ENCODE measurements at places on chromosomes 4 and X. TPM values are rescaled to one million over a fixed set of nuclear protein-coding genes. Genes with fewer than 3 reads are reported as not detected.

DNA sequence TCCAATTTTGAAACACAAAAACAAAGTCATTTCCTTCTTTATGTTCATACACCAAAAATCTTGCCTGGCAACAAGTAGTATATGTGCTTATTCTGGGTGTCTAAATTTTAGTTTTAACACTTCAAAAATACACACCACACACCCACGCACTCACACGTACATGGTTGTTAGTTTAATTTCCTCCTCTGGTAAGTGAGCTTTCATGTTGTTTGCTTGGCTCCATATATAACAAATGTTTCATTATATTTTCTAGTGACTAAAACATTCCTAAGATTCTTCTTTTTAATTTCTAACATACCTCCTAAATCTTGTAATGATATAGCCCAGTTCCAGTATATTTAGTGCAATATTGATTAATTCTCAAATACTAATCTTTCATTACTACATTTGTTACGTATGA is 80.9 kb downstream of the PRDM5 start:
- no peak for DNase-seq

DNA sequence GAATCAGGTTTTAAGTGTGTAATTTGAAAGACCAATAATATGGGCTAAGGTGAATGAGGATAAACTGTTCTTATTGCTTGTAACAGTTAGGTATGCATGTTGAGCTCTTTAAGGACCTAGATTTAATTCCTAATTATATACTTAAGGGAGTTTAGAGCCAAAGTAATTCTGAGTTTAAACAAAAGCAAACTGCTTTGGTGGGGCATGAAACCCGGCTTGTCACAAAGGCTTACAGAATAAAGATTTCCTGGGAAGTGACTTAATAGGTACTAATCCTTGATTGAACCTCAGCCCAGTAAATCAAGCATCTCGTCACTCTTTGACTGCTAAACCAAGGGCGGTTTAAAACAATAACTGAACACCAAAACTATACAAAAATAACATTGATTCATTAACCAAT is 1324.2 kb downstream of the RPA4 start:
- no peak for DNase-seq

The DUSP21 gene
- polyA plus RNA-seq: not detected

The COL4A6 gene
- polyA plus RNA-seq: 18.6 TPM

The CXCL6 gene
- not detected for polyA plus RNA-seq

The IL15 gene
- polyA plus RNA-seq: 1.5 TPM

GRCh38 chrX:29478336-29479069 is 736.9 kb upstream of the MAGEB2 start:
- DNase-seq: no peak

- no peak for DNase-seq
Observed at GRCh38 chrX:19181345-19181744, 59.1 kb upstream of the ADGRG2 start.

The XAGE1A gene
- polyA plus RNA-seq: not detected

GRCh38 chr4:27836523-27836922 is 975.9 kb downstream of the STIM2 start:
- no peak for DNase-seq

DNA sequence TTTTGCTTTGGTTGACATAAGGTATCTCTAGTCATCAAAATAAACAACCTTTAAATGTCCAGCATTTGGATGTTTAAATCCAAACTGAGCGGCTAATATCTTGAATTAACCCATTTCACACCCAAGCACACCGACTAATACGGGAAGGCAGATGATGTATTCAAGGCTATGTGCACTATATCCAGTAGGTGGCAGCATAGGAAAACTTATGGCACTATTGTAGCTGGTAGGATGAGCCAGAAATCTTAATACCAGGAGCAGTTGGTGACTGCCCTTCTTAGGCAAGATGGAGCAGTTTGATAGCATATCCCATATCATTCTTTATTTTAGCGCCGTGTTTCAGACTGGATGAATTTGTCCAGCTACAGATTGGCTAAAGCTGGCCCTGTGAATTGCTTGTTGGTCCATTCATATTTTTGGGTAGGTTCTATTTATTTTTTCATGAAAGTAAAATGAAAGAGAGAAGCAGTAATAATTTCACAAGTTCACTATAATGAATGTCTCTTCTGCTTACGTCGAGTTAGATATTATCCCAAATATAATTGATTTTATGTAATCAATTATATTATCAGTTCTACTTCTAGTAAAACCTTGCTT is 24.4 kb downstream of the UCHL1 start:
- DNase-seq: peak; percentile 83

DNA sequence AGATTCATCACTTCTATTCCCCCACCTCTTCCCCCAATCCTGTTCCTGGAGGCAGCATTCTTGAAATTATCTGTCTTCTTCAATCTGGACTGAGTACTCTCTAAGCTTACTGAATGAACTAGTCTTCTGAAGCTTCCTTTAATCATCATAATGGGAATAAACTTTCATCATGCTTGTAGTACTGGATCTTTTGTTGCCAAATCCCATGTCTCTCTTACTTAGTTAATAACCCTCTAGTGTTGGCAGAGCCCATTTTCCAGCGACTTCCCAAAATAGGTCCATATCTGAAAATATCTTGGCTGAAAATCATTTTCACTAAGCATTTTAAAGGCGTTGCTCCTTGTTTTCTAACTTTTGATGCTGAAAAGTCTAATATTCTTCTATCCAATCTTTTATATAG is 39.6 kb downstream of the RPS6KA3 start:
- no peak for DNase-seq

DNA sequence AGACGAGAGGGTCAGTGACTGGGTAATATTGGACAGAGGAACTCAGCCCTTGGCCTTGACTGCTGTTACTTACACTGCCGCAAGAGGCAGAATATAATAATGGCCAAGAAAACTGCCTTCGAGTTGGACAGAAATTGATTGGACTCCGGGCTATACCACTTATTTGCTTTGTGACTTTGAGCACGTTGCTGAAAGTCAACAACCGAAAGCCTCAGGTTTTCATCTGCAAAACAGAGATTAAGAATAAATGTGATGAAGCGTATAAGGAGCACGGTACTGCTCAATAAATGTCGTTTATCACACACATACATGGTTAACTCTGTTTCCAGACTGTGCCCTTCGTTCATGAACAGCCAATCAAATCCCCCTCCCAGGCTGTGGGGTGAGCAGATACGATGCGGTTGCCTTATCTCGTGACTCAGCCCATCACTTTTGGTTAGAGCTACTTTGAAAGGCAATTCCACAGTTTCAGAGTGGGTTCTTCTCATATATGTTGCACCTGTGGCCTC is 91.6 kb downstream of the TSPAN7 start:
- DNase-seq: no peak

The ALB gene
- polyA plus RNA-seq: 3.3 TPM

DNA sequence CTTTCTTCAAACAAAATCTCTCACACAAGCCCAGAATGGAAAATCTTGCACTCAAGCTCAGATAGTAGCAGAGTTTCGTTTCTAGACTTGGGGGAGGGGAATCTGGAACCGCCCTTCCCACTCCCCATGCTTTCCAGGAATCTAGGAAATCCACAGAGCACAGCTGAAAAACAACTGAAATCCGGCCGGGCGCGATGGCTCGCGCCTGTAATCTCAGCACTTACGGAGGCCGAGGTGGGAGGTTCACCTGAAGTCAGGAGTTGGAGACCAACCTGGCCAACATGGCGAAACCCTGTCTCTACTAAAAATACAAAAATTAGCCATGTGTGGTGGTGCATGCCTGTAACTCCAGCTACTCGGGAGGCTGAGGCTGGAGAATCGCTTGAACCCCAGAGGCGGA is 127.3 kb upstream of the SLC34A2 start:
- DNase-seq: no peak

The RBM46 gene
- polyA plus RNA-seq: not detected

The PTCHD1 gene
- 0.64 TPM for polyA plus RNA-seq

DNA sequence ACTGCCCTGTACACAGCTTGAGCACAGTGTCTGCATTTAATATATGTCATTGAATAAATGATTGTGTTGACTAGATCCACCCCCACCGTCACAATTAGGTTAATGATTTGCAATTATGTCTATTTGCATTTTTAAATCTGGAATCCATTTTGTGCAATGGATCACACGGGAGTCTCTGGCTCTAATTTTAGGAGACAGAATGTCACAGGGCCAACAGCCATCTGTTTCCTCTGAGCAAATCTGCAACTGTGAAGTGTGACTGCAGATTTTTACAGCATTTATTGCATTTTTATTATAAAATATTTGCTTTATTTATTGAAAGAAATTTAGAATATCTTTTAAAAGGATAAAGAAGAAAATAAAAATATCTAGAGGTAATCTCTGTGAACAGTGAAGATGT is 316.8 kb downstream of the HS3ST1 start:
- DNase-seq: no peak

DNA sequence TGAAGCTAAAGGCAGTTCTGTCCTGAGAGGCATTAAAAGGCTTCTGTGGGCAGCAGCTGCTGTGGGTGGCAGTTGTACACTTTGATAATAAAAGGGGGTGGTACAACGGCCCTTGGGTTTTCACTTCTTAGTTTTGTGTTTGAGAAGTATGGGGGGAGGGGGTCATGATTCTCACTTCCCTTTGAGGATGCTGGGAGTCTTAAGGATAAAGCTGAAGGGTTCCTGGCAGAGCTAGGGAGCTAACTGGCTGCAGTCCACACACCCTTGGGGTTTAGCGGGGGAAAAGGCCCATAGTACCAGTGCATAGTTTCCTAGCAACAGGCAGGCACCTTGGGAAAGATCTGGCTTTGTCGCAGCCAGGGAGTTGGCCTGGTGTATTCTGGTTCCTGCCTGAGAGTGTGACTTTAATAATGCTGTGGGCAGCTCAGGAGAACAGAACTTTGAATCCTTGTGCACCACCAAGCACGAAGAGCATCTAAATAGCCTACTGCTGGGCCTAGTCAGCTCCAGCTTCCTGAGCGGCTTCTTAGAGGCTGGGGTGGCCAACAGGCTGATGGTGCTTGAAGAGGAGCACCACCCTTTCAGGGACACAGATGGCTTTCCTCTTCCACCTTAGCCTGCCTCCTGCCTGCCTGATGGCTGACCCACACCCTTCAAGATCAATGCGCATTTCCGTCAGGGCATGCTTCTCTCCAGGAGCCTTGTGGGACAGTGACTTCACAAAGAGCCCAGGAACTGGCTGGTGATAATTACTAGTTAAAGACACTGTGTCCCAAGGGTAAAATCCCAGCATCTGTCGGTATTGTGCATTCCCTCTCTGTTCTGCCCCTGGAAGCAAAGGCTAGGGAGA is 12.5 kb downstream of the ZBTB33 start:
- no peak for DNase-seq

- no peak for DNase-seq
Observed at GRCh38 chr4:46123913-46124755, at the start of gene GABRG1. TSS of gene GABRG1 (minus strand) at chr4:46124054. CDS start at chr4:46123913, 141 bp downstream.

DNA sequence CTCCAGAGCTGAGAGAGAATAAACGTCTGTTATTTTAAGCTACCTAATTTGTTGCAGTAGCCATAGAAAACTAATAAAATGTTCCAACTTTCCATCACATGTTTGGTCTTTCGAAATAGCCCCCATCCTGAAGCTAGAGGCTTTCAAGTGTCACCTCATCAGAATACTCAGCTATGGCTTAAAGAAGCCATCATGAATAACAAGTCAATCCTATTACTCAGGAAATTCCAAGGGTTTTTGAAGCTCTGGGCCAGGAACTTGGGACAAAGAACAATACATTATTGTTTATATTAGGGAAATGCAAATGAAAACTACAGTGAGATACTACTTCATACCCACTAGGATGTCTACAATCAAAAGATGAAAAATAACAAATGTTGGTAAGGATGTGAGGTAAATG is 42.2 kb downstream of the TBCK start:
- DNase-seq: no peak

GRCh38 chrX:128439159-128439558 is 387.0 kb upstream of the ACTRT1 start:
- peak; percentile 24 for DNase-seq

- no peak for DNase-seq
Observed at GRCh38 chr4:90906239-90906638, 779.0 kb downstream of the CCSER1 start.

DNA sequence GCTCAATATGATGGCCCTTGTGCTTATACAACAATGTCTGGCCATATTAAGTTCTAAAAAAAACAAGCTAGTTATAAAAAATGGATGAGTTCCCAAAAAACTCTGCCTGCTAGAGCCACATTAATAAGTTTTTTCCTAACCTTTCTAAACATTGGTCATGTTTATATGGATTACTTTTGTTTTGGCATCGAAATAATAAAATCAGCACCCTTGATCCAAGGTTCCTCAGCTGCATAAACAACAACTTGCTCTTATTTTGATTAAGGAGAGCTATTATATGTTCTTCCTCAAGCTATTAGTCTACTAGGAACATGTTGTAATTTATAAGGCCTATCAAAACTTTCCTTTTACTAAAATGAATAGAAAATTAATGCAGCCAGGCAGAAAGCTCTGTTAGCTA is 48.4 kb downstream of the UNC5C start:
- no peak for DNase-seq

GRCh38 chrX:49746306-49746705 is 50.5 kb upstream of the PAGE1 start:
- no peak for DNase-seq

GRCh38 chr4:86563416-86563815 is 30.7 kb upstream of the PTPN13 start:
- no peak for DNase-seq

- DNase-seq: no peak
Observed at GRCh38 chr4:86870442-86871069, 21.4 kb upstream of the SLC10A6 start.

- DNase-seq: no peak
Observed at GRCh38 chr4:56317749-56318148, 69.5 kb downstream of the AASDH start.

- DNase-seq: no peak
Observed at GRCh38 chr4:111689214-111689613, 456.0 kb upstream of the FAM241A start.

The CXCL11 gene
- 0.33 TPM for polyA plus RNA-seq

- DNase-seq: no peak
Observed at GRCh38 chrX:133375615-133376340, 39.5 kb downstream of the GPC4 start.

- peak; percentile 86 for DNase-seq
Observed at GRCh38 chr4:183840311-183840710, 64.8 kb upstream of the STOX2 start.

DNA sequence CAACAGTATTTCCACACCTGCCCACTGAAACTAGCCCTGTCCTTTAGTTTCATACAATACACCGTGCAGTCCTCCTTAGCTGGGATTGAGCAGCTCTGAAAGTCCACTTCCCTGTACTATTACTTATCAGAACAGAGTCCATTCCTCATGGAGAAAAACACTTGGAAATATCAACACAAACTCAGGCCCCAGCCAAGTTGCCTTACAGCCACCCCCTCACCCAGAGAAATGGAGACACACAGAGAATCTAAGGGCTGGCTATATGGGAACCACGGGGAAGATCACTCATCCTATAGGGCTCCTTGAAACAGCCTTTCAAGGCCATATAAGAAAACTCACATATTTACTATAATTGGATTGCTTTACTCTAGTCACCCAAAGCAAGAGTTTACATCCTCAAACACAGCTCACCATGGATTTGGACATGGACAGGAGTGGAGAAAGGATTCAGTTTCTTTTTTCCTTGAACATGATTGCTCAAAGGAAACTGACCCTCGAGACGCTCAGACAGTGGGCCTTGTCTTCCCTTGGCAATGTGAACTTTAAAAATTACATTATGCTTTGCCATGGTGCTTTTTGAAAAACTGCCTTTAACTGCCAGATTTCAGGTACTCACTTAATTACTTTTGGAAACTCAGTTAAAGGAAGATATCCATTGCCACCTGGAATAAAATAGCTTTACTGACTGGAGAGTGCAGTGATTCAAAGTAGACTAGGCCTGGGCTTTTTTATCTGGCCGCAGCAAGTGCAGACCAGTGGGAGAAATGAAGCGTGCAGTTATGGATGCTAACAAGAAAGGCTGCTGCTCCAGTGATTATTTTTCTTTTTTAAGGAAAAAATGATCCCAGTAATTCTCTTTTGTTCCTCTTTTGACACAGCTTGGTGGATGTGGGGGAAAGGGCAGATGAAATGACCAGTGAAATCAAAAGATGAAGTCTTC is 1.6 kb downstream of the SCARB2 start:
- no peak for DNase-seq
